T-helper 9 cell (primary cell): ENCODE measurements at places on chromosomes 5 and 9.

DNA sequence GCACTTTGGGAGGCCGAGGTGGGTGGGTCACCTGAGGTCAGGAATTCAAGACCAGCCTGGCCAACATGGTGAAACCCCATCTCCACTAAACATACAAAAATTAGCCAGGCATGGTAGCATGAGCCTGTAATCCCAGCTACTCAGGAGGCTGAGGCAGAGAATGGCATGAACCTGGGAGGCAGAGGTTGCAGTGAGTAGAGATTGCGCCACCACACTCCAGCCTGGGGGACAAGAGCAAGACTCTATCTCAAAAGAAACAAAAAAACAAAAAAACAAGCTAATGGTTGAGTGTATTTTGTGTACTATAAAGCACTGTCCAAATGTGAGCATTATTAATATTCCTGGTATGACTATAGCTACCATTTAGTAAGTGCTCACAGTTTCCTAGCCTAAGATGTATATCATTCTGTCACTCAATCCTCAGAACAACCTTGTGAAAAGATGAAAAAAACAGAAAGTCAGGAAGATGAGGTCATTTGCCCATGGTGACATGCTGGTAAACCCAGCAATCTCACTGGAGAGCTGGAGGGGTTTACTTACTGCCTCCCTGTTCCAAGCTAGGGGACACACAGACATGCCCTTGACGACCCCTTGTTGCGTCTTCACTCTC, 27.7 kb downstream of the ARHGEF37 start:
- no peak for DNase-seq

DNA sequence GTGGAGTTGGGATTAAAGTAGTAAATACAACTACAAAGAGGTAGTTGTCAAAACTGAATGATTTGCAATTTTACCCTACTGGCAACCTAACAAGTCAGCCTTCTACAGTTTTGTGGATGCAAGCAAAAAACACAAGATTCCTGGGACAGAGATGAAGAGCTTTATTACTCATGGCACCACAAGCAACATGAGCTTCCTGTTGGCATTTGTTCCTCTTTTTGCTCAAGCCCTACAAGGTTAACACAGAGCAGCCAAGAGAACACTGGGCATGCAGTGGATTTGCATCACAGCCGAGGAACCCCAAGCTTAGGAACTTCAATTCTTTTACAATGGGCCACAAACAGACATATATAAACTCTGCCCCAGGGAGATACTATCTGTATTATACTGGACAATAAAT, 28.8 kb upstream of the DMAC1 start:
- no peak for DNase-seq

DNA sequence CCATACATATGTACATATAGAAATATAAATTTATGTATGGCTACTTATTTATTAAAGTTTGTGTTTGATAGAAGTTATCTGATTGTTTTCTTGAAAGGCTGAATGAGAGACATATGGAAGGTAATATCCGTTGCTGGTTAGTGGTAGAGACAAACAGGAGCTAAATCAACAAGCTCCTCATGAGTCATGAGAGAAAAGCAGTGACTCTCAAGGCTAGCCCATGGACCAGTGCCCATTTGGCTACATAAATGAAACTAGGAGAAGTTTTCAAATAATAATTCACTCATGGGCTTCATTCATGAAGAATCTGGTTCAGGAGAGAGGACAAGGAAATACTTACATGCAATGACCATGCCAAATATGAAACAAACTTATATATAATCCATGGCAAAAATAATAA, 504.5 kb upstream of the ITGA1 start:
- DNase-seq: no peak

- DNase-seq: no peak
These were observed 832.9 kb upstream of the DMAC1 start for GRCh38 chr9:8632493-8632892.

- no peak for DNase-seq
These were observed 199.0 kb upstream of the TARS1 start for GRCh38 chr5:33241802-33242201.

- no peak for DNase-seq
These were observed 103.8 kb downstream of the ANKRD55 start for GRCh38 chr5:56129288-56129687.

DNA sequence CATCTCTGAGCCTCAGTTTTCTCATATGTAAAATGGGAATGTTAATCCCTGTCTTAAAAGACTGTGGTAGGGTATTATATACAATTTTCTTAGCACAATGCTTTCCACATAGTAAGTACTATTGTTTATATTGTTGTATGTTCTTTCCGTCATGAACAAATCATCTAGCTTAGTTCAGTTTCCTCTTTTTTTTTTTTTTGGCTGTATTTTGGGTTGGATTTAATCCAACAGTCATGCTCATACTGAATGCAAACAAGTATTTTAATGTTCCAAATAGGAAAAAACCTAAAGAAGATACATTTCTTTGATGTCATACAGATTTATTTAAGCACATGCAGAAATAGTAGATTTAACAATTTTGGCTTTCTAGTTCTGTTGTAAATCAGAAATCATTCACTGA, 95.1 kb downstream of the RNF180 start:
- no peak for DNase-seq

DNA sequence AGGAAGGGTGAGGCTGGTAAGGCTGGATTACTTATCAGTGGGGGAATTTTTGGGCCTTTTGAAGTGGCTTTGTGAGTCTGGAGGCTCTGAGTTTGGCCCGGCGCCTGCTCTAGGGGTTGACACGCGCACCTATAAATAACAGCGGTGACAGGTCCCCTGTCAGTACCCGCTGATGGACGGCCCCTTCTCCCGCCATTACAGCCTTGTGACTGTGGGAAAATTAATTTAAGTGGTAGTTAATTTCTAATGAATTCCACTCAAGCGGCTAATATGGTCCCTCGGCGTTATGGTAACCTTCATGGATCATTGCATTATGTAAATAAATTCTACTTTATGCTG, 16.5 kb downstream of the MRPL36 start:
- DNase-seq: no peak

DNA sequence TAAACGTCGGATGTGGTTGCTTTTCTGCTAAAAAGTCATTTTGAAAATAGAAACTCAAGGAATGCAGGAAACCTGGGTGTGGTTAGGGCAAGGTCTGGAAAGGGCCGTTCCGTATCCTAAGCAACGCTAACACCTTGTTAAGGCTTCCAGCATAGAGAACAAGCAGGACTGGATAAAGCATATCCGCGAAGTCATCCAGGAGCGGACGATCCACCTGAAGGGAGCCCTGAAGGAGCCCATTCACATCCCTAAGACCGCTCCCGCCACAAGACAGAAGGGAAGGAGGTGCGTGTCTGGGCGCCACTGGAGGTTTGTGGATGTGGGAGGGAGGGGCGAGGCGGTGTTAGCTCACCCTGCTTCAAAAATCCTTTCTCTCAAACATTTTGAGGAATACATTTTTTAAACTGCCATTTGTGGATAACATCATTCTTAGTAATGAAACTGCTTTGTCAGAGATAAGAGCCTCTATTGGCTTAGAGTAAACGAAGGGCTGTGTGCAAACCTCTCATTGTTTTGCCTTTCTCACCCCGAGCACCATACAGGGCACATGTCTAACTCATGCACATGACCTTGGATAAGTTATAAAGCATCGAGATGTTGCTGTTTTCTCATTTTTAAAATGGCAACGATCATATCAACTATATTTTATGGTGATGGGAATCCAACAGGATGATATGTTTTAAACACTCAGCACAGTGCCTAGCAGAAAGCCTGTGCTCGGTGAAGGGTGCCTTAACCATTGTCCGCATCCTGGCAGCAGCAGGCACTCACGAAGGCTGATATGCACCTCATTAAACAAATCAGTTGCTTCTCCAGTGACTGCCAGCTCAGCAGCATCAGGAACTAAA, 175.7 kb upstream of the OTULINL start:
- DNase-seq: no peak
